Non-pigmented ciliary epithelial cell (primary cell): ENCODE measurements at places on chromosomes 11 and 22.

GRCh38 chr11:116513894-116514293 is 258.9 kb downstream of the BUD13 start:
- no peak for DNase-seq

DNA sequence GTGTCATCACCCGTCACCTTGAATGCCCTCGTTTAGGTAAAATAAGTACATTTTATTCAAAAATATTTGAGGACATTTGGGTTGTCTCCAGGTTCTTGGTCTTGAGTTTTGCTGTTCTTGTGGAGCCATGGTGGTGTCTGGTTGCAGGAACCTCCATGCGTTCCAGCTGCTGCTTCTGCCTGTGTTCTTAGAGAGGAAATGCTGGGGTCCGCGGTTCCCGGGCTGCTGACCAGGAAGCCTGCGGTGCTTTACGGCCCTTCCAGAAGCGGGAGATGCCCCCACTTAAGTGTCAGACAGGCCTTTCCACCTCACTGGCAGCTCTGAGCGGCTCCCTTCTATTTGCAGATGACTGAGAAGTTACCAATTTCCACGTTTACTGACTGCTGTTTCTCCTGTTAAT is 66.8 kb downstream of the LRP5 start:
- DNase-seq = no peak

- no peak for DNase-seq
Observed at GRCh38 chr11:65053827-65054508, 4.4 kb downstream of the NAALADL1 start.

DNA sequence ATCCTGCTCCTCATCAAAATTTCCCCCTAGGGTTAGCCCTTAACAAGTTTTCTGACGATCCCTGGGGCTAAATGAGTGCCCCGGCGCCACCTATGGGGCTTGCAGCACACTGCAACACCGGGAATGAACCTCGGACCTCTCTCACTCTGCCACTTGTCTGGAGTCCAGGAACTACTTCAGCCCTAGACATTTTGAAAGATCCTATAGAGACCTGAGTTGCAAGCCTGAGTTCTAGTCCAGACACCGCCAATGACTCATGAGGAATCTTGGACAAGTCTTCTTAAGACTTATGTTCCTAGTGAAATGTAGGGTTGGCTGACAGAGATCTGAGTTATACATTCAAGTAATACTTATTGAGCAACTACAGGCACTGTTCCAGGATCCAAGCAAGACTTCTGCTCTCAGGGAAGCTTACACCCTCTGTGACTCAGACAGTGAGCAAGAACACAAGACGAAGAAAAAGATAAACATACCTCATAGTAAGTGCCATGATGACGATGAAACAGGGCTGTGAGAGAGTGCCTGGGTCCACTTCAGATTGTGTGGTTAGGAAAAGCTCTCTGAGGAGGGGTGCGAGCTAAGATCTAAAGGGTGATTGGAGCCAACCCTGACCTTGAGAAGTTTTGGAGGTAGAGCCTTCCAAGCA is 10.2 kb upstream of the STK33 start:
- peak; percentile 100 for DNase-seq

- DNase-seq = no peak
Observed at GRCh38 chr11:63814383-63814736, 1.1 kb downstream of the SPINDOC start.

- DNase-seq = no peak
Observed at GRCh38 chr11:515131-515530, 8.1 kb upstream of the RNH1 start.

DNA sequence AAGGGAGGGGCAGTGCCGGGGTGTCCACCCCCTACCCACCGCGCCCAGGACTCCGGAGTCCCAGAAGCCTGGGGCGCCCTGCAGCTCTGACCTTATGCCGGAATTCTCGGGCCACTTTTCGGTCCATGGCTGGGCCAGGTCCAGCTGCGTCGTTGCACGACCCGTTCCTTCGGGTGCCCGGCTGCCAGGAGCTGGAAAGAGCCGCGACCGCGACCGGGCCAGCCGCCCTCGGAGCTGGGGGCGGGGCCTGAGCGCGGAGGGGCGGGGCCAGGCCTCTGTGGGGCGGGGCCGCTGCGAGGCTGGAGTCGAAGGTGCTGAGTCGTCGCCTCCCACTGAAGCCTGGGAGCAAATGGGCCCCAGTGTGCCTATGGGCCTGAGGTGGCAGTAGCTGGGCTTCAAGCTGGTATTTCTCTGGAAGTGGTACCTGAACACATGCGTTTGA is at the start of gene USH1C:
TSS of gene USH1C (minus strand) at position 236 of the 442 bp plus-strand sequence. CDS start at position 127, 109 bp downstream.
- DNase-seq = no peak

- DNase-seq = peak; percentile 27
Observed at GRCh38 chr11:45289369-45289768, 3.2 kb upstream of the SYT13 start.

DNA sequence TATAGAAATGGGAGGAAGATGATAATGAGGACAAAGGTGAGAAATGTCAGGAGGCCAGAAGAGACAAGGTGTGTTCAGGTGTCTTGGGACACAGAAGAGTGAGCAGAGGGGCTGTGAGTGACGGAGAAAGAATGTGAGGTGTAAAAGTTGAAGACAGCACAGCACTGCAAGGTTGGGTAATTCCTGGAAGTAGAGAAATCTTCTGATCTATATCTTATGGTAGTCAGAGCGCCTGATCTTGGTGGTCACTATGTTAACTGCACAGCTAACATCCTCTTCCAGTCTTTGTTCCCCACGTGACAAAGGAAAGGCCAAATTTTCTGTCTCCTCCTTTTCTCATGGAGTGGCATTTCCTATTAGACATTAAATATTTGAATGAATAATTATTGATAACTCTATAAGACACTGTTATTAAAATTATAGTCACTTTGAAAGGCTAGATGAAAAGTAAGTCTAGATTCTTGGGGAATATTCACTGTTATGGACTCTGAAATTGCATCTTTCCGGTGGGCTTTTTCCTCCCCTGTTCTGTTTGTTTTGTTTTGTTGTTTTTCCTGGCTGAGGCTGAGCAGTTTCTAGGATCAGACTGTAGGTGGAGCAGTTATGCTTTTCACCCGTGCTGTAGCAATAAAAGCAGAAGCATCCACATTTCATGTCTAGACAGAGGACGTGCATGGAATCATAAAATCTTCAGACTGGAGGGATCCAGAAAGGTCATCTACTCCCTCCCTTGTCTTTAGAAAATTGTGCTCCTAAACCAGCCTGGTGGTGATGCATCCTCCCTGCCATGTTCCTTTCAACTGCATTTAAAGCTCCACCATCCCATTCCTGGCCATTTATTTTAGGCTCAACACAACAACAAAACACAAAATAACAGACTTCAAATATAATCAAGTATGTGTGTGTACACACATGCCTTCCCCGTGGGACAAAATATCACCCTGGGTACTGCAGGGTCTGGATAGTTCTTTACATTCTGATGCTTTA is 26.6 kb downstream of the SC5D start:
- peak; percentile 15 for DNase-seq

- DNase-seq = no peak
Observed at GRCh38 chr22:45650721-45651120, 20.9 kb upstream of the ATXN10 start.

- no peak for DNase-seq
Observed at GRCh38 chr11:27081056-27081455, 40.4 kb downstream of the BBOX1 start.

DNA sequence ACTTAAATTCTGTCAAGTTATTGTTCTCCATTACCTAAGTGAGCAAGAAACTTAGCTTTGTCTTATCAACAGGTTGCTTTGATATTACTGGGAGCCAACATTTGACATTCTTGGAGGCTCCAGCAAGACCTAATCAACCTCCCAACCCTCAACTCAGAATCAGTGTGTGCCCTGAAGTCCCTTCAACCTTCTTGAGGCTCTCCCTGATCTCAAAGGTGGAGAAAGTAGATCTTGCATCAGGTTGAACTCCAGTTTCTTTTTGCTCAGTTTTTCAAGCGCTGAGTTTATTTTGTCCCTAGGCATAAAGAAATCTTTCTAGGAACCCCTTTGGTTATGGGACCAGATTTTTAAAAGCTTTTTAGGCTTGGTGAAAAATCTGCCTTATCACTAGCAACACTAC is 1.4 kb downstream of the FAM111A start:
- DNase-seq = no peak
